Placental pericyte (primary cell): ENCODE measurements at places on chromosomes 16 and 17. TPM values are rescaled to one million over a fixed set of nuclear protein-coding genes. Genes with fewer than 3 reads are reported as not detected.

SSH2 gene
- total RNA-seq: 6.6 and 18.8 TPM in 2 replicates

ABCA6 gene
- 4.2 and 7.7 TPM in 2 replicates for total RNA-seq

DPEP2 gene
- not detected in 2 replicates for total RNA-seq

GUCY2D gene
- total RNA-seq: not detected in 2 replicates

DNASE1L2 gene
- 0.86 and 1.1 TPM in 2 replicates for total RNA-seq

SLFN5 gene
- 79.5 and 151 TPM in 2 replicates for total RNA-seq

CCDC57 gene
- 24.5 and 28.9 TPM in 2 replicates for total RNA-seq

NME3 gene
- 24.5 and 42.1 TPM in 2 replicates for total RNA-seq
